ENCODE measurements at places on chromosomes 16 and 17. TPM values are rescaled to one million over a fixed set of nuclear protein-coding genes. Genes with fewer than 3 reads are reported as not detected.

GRCh38 chr16:56300242-56300623, 108.9 kb downstream of the GNAO1 start:
- H3K4me3 ChIP-seq = no peak overlapping the region
- H3K36me3 ChIP-seq = no peaks in the 10 kb centered on the region
- DNase-seq = no peak

GRCh38 chr17:21177401-21177800, 36.6 kb downstream of the TMEM11 start:
- H3K27ac ChIP-seq = no peak overlapping the region
- no peak overlapping the region for H3K4me3 ChIP-seq
- no peaks in the 10 kb centered on the region for H3K4me1 ChIP-seq
- H3K36me3 ChIP-seq = no peaks in the 10 kb centered on the region

DNA sequence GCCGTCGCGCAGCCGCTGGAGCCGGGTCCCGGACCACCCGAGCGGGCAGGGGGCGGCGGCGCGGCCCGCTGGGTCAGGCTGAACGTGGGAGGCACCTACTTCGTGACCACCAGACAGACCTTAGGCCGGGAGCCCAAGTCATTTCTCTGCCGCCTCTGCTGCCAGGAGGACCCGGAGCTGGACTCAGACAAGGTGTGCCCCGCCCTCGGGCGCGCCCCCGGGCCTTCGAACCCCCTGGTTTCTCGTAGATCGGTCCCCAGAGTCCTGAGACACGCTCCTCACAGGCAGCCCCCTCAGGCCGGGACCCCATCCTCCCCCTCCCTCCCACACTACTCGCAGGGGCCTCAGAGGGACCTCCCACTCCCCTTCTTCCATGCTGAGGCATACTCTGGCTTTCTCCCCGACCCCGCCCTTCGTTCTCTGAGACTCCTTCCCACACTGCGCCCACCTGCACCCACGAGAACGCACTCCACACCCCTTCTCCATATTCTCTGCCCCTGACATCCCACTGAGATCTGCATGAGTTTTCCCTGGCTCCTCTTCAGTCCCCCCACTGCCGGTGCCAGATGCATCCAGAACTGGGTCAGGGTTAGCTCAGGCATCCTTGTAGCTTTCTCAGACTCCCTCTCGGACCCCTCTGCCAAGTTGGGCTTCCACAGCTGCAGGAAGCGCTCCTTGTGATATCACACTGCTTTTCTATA, 523 bp downstream of the KCTD2 start:
- peaks cover 2% of the 10 kb centered on the region for H3K36me3 ChIP-seq
- H3K27me3 ChIP-seq = no peaks in the 10 kb centered on the region
- H3K4me1 ChIP-seq = peaks cover 2% of the 10 kb centered on the region
- DNase-seq = peak; percentile 67
- peak overlapping the region; percentile 35 for H3K27ac ChIP-seq

DNA sequence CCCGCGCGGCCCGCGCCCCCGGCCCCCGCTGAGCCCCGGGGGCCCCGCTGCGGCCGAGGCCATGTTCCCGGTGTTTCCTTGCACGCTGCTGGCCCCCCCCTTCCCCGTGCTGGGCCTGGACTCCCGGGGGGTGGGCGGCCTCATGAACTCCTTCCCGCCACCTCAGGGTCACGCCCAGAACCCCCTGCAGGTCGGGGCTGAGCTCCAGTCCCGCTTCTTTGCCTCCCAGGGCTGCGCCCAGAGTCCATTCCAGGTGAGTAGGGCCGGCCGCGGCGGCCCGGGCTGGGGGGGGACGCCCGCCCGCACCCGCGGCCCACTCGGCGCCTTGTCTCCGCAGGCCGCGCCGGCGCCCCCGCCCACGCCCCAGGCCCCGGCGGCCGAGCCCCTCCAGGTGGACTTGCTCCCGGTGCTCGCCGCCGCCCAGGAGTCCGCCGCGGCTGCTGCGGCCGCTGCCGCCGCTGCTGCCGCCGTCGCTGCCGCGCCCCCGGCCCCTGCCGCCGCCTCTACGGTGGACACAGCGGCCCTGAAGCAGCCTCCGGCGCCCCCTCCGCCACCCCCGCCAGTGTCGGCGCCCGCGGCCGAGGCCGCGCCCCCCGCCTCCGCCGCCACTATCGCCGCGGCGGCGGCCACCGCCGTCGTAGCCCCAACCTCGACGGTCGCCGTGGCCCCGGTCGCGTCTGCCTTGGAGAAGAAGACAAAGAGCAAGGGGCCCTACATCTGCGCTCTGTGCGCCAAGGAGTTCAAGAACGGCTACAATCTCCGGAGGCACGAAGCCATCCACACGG, 504 bp downstream of the MAZ start:
- H3K27ac ChIP-seq = peak overlapping the region; percentile 47
- H3K27me3 ChIP-seq = no peaks in the 10 kb centered on the region
- H3K4me3 ChIP-seq = peak overlapping the region; percentile 73

DNA sequence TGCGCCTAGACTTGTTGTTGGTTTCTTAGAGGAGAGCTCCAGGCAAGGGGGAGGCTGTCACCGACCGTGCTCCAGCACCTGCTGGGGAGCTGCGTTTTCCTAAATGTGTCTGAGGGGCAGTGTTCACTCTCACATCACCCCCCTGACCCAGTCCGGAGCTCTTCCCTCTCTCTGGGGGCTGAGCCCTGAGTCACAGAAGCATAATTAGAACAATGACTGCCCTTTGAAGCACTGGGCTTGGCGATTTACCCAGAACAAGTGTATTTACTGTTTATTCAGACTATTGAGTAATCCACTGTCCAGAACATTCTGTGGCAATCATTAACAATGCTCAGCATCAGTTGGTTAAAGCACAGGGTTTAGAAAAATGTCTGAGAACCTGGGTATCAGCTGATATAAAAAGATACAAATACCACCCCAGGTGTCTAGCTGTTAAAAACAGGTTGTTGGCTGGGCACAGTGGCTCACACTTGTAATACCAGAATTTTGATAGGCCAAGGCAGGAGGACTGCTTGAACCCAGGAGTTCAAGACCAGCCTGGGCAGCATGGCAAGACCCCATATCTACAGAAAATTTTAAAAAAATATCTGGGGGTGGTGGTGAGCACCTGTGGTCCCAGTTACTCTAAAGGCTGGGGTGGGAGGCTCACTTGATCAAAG, 8.1 kb downstream of the CES4A start:
- peak overlapping the region; percentile 64 for H3K27ac ChIP-seq
- H3K36me3 ChIP-seq = no peaks in the 10 kb centered on the region
- H3K4me3 ChIP-seq = no peak overlapping the region

GRCh38 chr17:78390241-78391050, 12.0 kb downstream of the PGS1 start:
- no peaks in the 10 kb centered on the region for H3K27me3 ChIP-seq
- DNase-seq = no peak
- H3K4me1 ChIP-seq = no peaks in the 10 kb centered on the region
- no peaks in the 10 kb centered on the region for H3K36me3 ChIP-seq
- no peak overlapping the region for H3K4me3 ChIP-seq

Gene ADAMTS18
- 5.8 TPM for total RNA-seq

DNA sequence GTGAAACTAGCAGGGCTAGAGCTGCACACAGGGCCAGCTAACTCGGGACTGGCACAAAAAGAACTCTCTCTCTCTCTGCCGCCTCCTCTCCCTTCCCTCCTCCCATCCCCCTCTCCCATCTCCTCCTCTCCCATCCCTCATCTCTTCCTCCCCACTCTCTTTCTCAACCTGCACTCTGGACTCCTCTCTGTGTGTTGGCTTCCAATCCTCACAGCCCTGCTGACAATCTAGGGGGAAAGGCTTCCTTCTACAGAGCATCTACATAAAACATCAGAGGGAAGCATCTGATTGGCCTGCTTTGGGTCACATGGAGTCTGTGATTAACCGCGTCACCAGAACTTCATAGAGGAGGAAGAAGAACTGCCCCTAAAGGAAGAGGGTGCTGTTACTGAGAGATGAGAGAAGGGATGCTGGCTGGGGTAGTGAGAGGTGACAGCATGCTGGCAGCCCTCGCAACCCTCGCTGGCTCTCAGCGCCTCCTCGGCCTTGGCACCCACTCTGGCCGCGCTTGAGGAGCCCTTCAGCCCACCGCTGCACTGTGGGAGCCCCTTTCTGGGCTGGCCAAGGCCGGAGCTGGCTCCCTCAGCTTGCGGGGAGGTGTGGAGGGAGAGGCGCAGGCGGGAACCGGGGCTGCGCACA, 12.8 kb upstream of the ZFP90 start:
- H3K4me1 ChIP-seq = no peaks in the 10 kb centered on the region
- no peak overlapping the region for H3K4me3 ChIP-seq
- DNase-seq = no peak
- no peak overlapping the region for H3K27ac ChIP-seq
- no peaks in the 10 kb centered on the region for H3K27me3 ChIP-seq

- no peaks in the 10 kb centered on the region for H3K27me3 ChIP-seq
- no peaks in the 10 kb centered on the region for H3K36me3 ChIP-seq
- no peak for DNase-seq
- H3K4me3 ChIP-seq = no peak overlapping the region
- H3K4me1 ChIP-seq = no peaks in the 10 kb centered on the region
- H3K27ac ChIP-seq = no peak overlapping the region
Measured at GRCh38 chr17:44693609-44694008, 4.0 kb upstream of the CCDC43 start.

Gene CES5A
- not detected for total RNA-seq

Data from aorta (tissue), 5 donors.